Adipocyte (in vitro differentiated cells): ENCODE measurements at places on chromosomes 2 and 18.

GRCh38 chr2:235302263-235302662 lies 191.6 kb upstream of the AGAP1 start:
- no peak for DNase-seq

DNA sequence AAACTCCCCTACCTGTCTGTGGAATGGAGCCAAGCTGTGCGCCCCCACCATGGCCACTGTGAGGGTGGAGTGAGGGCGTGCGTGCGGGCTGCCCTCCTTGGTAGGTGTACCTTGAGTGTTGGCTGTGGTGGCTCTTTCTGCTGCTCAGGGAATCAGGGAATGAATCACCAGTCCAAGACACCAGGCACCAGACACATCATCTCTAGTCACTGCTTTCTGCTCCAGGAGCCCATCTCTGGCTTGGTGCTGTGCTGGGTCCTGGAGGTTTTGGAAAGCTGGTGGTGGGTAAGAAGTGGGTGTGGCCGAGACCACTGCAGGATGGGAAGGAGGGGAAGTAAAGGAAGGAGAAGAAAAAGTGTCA lies 209.9 kb downstream of the SEPTIN10 start:
- no peak for DNase-seq

GRCh38 chr2:145755019-145755837 lies 1235.3 kb upstream of the ZEB2 start:
- DNase-seq = no peak

DNA sequence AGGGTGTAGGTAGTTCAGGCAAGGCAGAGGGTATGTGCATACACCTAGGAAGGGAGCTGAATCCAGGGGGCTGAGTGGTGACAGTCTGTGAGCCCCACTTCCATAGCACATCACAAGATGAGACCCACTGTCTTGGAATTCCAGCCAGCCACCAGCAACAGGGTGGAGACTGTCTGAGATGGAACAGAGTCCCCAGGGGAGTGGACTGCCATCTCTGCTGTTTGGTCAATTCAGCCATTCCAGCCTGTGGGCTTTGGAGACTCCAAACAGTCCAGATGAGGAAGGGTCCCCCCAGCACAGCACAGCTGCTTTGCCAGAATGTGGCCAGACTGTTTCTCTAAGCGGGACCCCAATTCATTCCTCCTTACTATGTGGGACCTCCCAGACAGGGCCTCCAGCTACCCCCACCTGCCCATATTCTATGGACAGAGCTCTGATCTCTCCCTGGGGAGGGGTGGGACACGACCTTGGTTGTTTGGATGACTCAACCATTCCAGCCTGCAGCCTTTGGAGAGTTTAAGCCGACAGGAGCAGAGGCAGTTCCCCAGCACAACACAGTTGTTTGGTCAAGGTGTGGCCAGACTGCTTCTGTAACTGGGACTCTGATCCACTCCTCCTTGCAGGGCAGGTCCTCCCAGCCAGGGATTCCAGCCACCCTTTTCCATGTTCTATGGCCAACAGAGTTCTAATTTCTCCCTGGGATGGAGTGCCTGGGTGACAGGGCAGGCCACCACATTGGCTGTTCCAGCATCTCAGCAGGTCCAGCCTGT lies 178.0 kb downstream of the RND3 start:
- DNase-seq = peak; percentile 9

DNA sequence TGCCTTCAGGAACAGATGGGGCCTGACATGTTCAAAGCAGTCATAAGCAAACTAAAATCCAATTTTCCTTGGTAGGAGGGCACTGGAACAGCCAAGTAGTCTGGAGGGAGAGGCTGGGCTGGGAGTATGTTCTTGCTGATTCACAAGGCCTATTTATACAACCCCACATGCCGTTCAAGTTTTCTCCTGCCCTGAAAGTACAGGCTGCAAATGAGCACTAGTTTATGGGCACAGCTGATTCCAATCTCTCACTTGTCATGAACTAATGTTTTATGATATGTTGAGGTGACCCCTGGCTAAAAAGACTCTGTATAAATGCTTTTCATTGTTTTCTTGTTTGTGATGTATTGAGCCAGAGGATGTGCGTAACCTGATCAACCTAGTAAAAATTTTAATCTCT lies 183.4 kb upstream of the SRD5A2 start:
- peak; percentile 13 for DNase-seq

DNA sequence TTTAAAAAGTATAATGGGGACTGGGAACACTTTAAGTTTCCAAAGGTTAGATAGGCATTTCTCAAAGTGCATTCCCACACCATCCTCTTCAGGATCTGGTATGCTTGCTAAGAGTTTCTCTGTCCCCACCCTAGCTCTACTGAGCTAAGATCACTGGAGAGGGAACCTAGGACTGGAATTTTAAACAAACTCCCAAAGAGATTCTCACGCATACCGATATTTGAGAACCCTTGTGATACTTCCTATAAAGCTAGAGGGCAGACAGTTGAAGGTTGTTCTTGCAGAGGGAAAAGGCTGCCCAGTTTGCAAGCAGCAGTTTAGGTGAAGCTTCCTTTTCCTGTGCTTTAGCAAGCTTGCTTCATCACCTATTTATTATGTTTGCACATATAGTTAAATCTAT lies 3.6 kb downstream of the CNRIP1 start:
- peak; percentile 11 for DNase-seq

DNA sequence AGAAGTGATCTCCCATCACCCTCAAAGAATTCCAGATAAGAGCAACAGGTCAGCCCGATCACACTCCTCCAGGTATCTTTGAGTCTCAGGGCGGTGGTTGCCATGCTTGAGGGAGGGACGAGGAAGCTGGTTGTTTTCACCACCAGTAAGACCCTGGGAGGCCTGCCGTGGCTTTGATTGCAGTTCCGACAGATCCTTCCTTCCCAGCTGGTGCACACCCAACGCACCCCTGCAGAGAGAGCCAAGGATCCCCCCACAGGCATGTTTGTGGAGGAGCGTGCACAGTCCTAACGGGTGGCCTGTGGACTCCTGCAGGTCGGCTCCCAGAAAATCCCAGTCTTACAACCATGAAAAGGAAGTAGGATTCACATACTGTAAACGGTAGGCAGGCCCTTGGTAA lies 13.8 kb upstream of the ZNF236 start:
- no peak for DNase-seq

DNA sequence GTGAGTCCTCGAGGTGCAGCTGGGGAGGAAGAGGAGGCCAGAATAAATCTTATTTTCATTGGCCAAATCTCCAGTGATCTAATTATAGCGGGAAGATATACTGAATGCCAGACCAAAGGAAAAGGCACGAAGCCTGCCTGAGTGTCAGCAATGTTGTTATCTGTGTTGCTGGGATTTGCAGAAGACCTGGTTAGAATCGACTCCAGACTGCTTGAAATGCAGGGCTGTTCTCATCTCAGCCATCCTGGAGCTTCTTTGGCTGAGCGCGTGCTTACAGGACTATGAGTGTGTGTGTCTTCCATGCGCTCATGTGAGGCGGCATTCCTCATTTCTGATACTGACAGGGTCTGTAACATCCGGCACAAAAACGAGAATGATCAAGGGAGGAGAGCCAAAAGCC lies 81.2 kb downstream of the TSN start:
- DNase-seq = no peak

DNA sequence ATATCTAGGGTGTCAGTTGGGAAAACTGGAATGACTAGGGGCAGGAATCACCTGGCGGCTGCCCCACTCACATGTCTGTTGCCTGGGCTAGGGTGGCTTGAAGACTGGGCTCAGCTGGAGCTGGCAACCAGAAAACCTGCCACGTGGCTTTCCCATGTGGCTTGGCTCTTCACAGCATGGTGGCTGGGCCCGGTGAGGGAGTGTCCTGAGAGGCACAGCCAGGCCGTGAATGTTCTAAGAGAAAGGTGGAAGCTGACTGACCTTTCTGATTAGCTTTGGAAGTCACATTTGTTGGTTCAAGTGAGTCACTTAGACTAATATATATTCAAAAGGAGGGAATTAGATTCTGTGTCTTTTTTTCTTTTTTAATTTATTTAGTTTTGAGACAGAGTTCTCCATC lies 22.7 kb downstream of the SP5 start:
- no peak for DNase-seq

DNA sequence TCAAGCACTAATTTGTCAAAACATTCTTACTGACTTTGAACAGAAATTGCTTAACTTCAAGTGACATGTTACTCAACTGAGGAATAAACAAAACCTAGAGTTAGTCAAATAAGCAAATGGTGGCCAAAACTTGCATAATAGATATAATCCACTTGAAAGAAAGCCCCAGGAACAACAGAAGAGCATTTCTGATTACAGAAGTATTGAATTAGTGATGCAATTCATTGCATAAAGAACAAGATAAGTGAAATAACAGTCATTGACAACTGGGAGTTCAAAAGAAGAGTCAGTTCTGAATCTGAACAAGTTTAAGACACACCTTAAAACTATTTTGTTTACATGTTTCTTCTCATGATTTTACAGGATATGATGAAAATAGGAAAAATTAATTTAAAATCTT lies 30.8 kb downstream of the COBLL1 start:
- DNase-seq = peak; percentile 92

GRCh38 chr2:168120730-168121129 lies 126.7 kb downstream of the STK39 start:
- no peak for DNase-seq

GRCh38 chr18:48809365-48809764 lies 141.4 kb downstream of the SMAD7 start:
- no peak for DNase-seq

- no peak for DNase-seq
Measured at GRCh38 chr2:187002242-187002641, 153.3 kb upstream of the ZSWIM2 start.

- DNase-seq = no peak
Measured at GRCh38 chr2:61727746-61728145, 126.1 kb downstream of the FAM161A start.

DNA sequence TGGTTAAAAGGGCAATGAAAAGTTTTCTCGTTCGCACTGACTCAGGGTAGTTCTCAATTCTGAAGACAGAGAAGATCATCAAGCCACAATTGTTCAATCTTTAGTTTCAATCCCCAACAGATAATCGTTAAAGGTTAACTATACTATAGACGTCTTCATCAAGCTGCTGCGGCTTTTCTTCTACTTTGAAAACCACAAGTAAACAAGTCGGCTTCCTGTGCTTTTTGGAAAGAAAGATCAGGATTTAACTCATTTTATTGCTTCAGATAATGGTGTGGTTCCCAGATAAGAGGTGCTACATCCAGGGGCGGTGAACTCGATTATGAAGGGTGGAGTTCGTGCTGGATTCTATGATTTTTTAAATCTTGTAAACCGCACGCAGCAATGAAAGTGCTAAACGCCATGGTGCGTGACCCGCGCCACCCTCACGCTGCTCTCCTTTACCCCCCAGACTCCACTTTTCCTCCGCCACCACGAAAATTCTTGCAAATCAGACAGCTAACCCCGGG lies 545 bp upstream of the CDCA7 start:
- DNase-seq = peak; percentile 17

DNA sequence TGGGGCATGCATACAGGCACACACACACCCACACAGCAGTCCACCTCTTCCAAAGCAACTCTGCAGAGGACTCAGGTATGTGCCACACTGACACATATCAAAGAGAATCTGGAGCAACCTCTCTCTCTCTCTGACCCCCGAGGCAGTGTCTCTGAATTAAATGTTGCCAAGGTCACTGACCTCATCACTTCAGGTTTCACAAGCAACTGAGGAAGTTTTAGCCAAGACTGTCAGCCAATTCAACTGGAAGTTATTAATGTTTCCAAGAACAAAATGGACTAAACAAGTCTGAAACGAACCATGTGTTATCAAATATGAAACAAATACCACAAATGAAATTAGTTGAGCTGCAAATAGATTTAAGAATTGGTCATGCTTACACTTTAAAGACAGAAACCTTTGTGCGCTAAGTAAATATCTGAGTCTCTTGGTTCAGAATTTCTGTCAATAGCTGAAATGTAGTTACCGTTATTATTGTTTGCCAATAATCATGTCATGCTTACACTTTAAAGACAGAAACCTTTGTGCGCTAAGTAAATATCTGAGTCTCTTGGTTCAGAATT lies 86.1 kb downstream of the SLC25A12 start:
- no peak for DNase-seq

DNA sequence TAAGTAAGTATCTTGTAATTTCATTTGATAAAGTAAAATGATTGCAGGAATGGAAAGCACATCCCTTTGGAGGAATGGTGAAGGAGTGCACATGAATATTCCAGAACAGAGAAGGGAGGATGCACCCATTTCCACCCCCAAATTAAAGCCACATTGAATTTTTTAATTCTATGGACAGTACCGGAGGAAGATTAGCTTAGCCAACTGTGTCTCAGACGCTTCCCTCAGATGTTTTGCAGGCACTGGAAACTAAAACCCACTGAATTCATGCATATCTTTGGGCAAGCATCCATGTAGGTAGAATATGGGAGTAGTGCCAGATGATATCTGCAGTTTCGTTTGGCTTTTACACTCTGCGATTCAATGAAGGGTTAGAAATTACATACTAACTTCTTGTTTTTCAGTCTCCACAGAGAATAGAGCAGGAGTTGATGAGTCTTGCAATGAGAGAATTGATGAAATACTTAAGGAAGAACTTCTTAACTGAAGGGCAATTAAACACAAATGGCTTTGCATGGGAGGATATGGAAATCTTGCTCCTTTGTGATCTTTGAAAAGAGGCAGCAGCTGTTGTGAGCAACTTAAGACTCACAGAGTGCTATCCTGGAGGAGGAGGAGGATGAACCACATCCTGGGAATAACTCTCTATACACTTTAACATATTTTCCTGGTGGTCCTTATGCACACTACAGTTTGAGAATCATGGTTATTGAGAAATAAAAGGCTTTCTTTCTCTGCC lies 71.7 kb upstream of the MYO3B start:
- DNase-seq = no peak

DNA sequence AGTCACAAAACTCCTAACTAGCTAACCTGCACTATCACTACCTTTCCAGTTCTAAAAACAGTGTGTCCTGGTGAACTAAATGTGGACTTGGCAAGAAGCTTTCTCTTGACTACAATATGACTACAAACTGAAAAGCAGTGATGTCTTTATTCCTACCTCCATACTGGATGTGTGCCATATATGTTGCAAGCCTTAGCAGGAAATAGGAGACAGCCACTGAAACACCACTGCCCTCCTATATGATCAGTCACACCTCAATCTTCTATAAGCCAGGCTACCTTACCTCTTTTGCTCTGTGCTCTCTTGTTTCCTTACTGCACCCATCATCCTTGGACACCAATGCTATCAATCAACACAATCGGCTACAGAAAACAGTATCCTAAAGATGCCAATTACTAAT lies 34.1 kb downstream of the SS18 start:
- DNase-seq = peak; percentile 24

GRCh38 chr2:213317929-213318328 lies 33.7 kb downstream of the SPAG16 start:
- DNase-seq = peak; percentile 18

DNA sequence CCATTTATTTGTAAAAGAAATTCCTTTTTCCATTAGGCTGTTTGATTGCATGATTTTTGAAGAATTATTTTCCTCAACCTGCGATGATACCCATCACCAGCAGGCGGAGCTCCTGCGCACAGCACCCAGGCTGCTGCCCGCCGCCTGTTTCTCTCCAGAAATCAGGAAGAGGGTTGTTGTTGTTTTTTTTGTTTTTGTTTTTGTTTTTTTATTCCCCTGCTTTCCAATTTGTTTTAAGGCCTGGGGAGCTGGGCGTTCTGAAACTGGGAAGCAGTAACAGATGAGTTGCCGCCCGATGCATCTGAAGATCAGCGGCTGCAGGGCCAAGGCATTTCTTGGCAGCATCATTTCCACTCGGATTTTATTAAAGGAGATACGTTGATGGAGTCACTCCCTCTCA lies 132.1 kb downstream of the MBP start:
- peak; percentile 76 for DNase-seq

- DNase-seq = peak; percentile 71
Measured at GRCh38 chr18:25503567-25504081, 151.7 kb upstream of the ZNF521 start.
